ENCODE measurements at places on chromosomes 1 and 21.

DNA sequence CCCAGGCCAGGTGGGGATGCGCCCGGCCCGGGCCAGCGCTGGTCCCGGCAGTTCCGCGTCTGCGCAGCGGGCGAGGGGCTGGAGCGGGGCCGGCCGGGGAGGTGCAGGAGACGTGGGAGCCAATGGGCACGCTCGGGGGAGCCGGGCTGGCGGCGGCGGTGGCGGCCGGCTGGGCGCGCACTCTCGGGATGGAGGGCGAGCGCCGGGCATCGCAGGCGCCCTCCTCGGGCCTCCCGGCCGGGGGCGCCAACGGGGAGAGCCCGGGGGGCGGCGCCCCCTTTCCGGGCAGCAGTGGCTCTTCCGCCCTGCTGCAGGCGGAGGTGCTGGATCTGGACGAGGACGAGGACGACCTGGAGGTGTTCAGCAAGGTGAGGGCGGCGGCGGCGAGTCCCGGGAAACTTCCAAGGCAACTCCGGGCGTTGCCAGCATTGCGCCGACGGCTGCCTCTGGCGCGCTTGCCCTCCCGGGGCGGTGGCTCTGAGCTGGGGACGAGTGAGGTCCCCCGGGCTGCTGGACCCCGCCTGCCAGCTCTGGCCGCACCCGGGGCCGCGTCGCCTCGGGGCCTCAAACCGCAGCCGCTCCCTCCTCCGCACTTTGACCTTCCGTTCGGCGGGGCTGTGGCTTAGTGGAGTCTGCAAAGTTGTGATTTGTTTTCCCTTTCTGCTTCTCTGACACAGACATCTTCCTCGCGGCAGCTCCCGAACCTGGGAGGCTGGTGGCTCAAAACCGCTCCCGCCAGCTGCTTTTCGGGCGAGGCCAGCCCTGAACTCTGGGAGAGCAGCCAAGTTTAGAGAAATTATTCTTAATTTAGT is at the start of gene SNX7:
TSS of gene SNX7 (plus strand) at position 178 of the 812 bp plus-strand sequence. CDS start at position 189, 11 bp downstream.
- DNase-seq, result no peak

DNA sequence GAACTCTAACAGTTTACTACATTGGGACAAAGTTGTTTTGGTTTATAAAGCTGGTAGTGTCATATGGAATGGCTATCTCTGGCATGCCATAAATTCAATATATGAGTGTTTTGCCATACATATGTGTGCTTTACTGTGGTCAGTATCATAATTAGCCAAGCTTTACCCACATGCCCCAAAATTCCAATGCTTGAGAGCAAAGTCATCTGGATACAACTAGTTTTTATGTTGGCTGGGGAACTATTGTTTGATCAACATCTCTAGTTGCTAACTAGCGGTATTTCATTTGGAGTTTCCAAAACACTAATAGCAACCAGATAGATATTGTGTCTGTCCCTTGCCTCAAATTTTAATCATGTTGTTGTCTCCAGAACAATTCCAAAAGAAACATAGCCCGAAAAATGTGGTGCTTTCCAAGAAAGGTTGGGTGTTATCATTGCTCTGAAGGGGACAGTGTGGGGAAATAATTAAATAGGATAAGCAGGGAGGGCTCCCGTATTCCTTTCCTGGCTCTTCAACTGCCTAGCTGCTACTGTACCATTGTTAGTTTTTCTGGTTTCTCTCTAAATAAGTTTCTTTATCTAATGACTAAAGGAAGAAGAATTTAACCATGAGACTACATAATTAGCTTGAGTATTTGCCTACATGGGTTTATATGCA is 136.1 kb downstream of the TGFB2 start:
- DNase-seq, result no peak

GRCh38 chr1:73576083-73576482 is 621.9 kb downstream of the LRRIQ3 start:
- no peak for DNase-seq

- DNase-seq, result no peak
Observed at GRCh38 chr1:192846950-192847349, 38.1 kb downstream of the RGS2 start.

DNA sequence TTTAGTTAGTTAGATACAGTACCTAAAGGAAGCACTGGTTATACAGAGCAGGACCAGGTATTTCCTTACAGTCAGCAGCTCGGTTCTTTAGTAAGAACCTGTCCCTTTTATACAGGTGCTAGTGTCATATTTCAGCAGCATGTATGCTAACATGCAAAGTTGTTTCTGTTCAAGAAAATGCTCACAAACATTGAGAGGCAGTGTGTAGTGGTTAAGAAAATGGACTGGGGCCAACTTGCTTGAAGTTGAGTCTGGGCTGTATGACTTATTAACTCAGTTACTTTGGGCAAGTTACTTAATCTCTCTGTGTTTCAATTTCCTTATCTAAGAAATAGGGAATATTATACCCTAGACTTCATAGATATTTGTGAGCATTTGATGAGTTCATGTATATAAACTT is 31.1 kb downstream of the AK4 start:
- DNase-seq, result no peak

DNA sequence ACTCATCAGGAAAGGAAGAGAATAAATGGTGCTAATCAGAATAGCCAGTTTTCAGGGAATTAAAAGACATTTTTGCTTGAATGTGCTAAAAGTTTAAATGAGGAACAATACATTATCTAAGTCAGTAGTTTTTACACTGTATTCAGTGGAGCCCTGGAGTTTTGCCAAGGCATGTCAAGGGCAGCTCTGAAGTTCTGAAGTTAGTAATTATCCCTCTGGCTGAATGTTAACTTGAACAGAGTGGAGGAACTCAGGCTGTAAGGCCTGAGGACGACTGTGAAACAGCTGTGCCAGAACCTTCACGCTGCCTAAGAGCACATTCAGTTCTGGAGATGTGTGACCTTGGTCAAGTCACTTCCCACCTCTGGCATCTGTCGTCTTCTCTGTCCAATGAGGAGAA is 68.1 kb downstream of the EDEM3 start:
- no peak for DNase-seq

- DNase-seq, result no peak
Observed at GRCh38 chr1:25566730-25567341, 23.4 kb downstream of the LDLRAP1 start.

DNA sequence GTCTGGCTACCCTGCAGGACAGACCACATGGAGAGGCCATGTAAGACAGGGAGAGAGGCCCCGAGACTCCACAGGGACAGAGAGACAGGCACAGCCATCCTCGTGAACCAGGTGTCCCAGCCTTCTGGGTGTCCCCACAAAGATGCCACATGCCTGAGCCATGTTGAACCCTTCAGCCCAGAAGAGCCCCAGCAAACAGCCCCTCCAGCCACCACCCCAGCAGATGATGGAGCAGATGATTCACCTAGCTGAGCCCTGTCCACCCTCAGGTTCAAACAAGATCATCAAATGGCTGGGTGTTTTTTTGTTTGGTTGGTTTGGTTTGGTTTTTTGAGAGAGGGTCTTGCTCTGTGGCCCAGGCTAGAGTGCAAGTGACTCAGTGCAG is 78.7 kb downstream of the DHRS3 start:
- DNase-seq, result no peak

DNA sequence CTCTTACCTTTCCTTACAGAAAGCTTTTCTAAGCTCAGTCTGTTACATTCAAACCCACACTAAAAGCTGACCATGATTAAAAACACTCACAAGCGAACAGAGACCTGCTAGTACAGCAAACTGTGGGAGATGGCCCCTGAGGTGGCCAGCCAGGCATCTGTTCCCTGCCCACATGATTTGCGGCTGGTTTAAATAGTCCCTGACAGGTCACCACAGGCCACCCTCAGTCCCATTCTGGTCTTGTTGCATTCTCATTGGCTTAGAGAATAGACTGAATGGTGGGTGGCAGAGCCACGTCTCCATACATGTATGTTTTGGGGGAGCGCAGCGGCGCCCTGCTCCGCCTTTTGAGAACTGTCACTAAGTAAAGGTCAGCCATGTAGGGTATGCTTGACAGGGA is 2.3 kb upstream of the ACTA1 start:
- DNase-seq, result no peak

DNA sequence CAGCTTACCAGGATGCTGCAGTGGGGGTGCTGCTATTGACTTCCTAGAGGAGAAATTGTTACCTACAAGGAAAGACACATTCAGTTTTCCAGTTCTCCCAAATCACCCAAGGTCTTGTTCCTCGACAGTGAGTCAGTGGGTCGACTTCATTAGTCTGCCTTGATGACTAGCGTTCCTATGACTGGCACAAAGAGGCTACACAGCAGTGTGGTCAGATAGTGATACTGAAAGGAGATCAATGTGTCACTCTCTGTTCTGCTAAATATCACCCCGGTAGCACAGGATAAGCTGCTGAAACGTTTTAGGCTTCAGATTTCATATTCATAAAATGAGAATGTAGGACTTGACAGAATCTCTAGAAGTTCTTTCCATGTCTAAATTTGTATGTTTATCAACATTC is 357.4 kb downstream of the LMX1A start:
- DNase-seq, result no peak

DNA sequence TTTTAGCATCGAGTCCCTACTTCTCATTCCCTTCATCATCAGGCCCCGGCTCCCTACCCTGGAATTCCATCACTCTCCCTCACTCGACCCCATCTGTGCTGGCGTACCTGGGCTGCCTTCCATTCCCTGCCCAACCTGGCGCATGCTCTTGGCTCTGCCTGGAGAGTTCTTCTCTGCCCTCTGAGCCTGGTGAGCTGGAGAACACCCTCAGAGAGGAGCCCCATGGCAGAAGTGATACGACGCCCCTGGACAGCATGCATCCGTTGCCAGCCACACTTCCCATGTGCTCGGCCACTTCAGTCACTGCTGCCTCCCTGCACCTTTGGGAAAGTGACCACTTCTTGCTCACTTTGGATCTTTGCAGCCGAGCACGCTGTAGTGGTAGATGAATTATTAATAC is 30.1 kb downstream of the OLFML2B start:
- no peak for DNase-seq

DNA sequence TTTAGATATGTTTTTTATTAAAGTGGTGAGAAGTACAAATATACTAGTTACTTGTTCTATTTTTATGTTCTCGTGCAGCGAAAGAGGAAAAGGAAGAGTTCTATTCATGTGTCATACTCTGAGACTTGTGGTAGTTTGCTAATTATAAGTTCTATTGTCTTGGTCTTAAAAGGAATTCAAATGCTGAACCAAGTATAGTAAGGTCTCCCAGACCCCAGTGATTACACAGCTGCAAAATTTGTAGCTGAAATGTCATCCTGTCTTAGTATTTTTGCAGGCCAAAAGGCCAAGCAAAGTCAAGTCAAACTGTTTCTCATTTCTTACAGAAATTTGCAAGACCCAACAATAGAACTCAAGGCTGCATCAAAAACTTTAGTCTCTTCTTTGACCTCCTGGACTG is 268.7 kb downstream of the CHRM3 start:
- DNase-seq, result no peak

GRCh38 chr1:168531615-168532345 is 12.0 kb downstream of the XCL2 start:
- DNase-seq, result no peak

DNA sequence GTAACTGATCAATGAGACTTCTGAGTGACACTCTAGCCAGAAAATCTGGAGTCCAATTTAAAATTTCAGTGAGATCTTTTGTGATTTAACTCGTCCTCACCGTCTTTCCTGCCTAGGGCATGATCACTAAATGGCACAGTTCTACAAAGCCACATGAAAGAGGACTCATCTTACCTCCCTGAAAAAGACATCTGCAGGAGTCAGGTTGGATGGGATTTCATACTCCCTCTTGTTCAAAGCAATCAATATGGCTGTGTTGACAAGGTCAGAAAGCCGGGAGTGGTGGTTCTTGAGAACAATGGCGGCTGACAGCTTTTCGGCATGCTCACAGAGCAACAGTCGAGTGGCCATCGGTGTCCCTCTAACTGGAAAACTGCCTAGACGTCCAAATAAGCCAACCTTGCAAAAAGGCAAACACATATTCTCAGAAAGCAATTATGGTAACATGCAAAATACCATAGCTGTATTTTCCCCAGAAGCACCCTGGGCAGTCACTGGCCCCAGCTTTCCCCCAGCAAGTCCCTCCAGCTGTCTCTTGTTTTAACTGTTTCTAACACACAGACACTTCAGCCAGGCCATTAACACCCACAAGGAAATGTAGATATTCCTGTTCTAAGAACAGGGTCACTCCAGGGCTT is 36.6 kb upstream of the ACTA1 start:
- DNase-seq, result no peak

DNA sequence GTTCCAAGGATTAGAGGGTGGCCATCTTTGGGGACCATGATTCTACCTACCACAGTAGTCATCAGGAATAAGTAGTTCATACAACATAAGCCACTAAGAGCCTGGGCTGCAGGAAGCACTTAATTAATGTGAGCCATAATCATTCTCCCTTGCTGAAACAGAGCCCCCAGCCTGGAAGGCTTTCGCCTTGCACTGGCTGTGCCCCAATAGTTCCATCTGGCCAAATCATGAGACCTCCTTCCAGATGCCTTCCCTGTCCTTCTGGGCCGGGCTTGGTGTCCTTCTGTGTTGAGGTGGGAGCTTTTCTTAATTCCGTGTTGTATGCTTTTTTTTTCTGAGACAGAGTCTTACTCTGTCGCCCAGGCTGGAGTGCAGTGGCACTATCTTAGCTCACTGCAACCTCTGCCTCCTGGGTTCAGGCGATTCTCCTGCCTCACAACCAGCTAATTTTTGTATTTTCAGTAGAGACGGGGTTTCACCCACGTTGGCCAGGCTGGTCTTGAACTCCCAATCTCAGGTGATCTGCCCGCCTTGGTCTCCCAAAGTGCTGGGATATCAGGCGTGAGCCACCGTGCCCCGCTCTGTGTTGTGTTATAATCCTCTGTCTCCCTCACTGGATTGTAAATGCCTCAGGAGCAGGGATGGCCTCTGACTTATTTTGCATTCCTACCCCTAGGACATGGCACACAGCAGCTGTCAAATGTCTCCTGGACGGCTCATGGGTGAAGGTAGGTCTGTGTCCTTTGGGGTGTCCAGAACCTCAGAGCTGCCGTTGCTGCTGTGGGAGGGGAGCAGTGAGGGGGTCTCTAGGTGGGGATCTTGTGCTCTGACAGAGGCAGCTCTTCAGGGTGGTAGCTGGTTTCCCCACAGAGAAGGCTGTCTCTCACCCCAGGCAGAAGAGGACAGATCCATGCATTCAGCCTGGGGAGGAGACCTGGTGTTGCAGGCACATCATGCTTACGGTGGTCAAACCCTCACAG is 10.1 kb downstream of the GNG4 start:
- no peak for DNase-seq

- no peak for DNase-seq
Observed at GRCh38 chr1:230286166-230286889, 139.8 kb downstream of the PGBD5 start.

- no peak for DNase-seq
Observed at GRCh38 chr1:6794164-6794563, 8.9 kb downstream of the CAMTA1 start.

- DNase-seq, result no peak
Observed at GRCh38 chr21:28099001-28099705, 893.5 kb downstream of the LTN1 start.

DNA sequence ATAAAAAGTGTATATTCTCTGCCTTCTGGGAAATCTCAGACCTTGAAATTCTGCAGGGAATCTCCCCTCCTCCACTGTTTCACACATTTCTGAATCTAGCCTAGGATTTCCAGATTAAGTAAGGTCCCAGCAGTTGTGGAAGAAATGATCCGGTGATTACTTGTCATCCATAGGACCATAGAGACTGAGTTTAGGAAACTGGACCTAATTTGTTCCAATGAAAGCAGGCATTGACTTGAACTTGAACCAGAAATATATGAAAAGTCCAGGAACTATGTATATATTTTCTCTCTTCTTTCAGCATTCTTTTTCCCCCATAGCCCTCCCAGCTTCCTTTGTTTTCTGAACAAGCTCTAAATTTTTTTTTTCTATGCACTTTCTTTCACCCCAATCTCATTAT is 149.5 kb upstream of the SPAG17 start:
- DNase-seq, result no peak
